ENCODE measurements at places on chromosomes 5 and 9. TPM values are rescaled to one million over a fixed set of nuclear protein-coding genes. Genes with fewer than 3 reads are reported as not detected.
A peak's percentile ranks its signal among the peaks of the same experiment; 100 is the strongest.

DNA sequence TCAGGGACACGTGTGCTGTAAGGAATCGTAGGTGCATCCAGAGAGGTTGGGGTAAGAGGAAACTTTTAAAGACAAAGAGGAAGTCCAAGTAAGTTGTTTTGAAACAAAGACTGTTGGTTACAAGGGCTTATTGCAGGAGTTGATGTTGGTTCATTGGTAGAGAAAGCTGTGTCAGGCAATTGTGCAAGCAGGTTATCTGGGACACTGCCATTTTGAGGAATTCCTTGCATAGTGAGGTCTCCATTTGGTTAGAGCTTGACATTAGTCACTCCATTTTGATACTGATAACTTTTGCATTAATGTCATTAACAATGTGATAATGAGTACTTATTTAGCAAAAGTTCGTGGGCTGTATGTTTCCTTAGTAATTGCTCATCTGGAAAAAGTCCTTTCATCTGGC is 24.9 kb downstream of the CNOT6 start:
- DNase-seq = peak; percentile 68

DNA sequence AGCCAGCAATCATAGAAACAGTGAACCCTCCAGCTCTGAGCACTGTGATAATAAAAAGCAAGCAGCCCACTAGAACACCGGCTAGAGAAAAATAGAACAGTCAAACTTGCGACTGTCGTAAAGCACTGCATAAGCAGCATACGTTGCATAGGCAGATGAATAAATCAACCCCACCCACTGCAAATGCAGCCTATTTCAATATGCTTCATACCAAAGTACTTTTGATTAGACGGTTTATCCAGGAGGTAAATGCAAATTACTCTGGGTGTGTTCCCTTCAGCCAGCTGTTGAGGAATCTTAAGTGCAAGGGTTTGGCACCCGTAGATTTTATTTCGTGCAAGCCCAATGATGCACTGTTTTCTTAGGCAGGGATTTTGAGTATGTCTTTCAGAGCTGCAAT is 32.1 kb upstream of the ANKRD18A start:
- DNase-seq = no peak

- no peak for DNase-seq
Observed at GRCh38 chr9:100803956-100804355, 224.6 kb upstream of the PLPPR1 start.

ESM1 gene
- 1.1 TPM for total RNA-seq

C5orf58 gene
- total RNA-seq = not detected

CDKN2B gene
- total RNA-seq = 16.0 TPM

DNA sequence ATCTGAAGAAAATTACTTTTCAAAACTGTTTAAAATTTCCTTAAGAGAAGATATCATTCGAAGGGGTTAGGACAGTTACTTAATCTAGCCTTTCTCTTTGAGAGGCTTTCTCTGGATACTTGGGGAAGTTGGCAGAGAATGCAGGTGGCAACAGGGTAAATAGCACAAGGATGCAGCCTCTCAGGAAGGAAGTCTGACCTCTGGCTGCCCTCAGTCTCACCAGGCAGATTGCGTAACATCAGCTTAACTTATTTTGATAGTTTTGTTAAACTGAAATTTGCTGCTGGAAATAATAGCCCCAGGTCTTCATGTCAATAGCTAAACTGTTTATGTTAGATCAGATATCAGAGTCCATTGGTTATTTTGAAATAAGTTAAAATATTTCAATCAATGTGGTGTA is 20.4 kb downstream of the CCDC192 start:
- peak; percentile 47 for DNase-seq

DNA sequence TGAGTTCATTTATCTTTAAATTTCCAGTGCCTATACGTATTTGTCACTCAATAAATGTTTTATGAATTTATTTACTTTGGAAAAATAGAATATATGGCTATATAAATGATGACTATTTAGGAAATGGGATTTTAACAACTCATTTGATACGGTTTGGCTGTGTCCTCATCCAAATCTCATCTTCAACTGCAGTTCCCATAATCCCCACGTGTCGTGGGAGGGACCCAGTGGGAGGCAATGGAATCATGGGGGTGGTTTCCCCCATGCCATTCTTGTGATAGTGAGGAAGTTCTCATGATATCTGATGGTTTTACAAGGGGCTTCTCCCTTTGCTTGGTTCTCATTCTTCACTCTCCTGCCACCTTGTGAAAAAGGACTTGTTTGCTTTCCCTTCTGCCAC is 187.6 kb upstream of the EFNA5 start:
- no peak for DNase-seq

DNA sequence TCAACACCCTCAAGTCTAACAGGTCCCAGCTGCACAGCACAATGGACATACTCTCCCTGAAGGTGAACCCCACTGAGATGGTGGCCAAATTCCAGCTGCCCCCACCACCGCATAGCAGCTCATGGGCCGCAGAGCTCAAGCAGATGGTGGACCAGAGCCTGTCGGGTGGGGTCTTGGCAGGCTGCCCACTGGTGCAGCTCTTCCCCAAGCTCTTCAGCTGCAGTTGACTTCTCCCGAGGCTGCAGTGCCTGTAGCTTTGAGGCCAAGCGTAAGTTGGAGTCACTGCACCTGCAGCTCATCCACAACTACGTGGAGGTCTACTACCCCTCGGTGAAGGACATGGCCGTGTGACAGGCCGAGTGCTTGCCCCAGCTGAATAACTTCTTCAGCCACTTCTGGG is 56.6 kb upstream of the SPTLC1 start:
- DNase-seq = no peak

HK3 gene
- total RNA-seq = not detected

GRCh38 chr9:38294220-38294960 is 98.1 kb upstream of the ALDH1B1 start:
- DNase-seq = peak; percentile 24

AQP3 gene
- total RNA-seq = 1.9 TPM

PPWD1 gene
- 35.2 TPM for total RNA-seq

GRCh38 chr9:20823051-20823450 is 139.0 kb downstream of the FOCAD start:
- peak; percentile 25 for DNase-seq

- DNase-seq = no peak
Observed at GRCh38 chr5:6872441-6873160, 159.4 kb downstream of the TENT4A start.

DNA sequence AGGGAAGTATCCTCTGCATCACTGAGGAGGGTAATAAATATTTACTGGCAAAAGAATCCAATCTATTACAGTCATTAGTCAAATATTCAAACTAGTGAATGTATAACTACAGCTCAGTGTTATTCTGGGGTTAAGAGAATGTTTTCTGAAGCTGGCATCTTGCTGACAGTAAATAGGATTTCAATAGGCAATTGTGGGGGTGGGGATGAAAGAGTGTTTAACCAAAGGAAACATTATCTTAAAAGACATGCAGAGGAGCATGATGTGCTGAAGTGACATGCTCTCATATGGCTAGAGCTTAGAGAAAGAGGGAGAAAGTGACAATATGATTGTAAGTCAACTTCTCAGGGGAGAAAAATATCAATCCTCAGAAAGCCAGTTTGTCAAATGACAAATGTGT is 618.4 kb upstream of the RIOK2 start:
- DNase-seq = no peak

DNA sequence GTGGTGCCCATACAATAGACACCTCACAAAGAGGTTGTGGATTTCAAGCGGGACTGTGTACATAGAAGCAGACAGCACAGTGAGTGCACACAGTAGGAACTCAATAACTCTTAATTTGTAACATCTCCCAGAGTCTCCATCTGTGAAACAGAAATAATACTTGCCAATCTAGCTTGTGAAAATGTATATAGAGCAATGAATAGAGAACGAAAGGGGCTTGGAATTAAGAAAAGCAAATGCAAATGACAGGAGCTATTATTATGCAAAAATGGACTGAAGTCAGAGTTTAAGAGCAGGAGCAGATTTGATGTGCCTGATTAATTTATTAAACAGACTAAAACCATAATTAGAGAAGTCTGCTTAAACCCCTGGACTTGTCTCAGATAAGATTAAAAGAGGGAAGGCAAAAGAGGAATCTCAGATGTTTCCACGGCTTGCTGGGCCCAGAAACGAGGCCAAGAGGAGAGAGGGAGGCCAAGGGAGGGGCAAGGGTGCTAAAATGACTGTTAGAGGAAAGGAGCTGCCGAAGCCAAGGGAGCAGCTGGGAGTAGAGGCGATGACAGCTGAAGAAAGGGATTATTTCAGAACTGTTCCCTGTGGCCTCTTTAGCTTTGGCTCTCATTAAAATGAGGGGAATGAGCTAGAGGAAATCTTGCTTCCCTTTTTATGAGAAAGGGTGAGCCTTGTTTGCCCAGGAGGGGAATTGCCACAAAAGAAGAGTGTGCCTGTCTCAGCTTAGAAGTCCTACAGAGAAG is 72.1 kb downstream of the FEM1C start:
- peak; percentile 51 for DNase-seq

DNA sequence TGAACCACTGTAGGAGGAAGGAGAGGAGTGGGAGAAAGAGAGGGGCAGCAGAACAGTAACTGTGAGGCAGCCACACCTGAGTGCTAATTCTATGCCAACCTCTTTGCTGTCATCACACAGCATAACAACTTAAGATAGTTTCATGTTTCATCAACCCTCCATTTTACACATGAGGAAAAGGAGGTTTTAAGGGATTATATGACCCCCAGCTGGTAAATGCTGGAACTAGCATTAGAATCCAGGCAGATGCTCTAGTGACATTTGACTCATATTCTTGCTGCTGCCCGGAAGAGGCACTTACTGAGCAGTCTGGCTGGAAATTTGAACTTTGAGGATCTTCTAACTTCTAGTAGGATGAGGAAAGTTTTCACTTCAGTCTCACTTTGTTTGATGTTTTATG is 24.1 kb upstream of the VLDLR start:
- peak; percentile 22 for DNase-seq

DNA sequence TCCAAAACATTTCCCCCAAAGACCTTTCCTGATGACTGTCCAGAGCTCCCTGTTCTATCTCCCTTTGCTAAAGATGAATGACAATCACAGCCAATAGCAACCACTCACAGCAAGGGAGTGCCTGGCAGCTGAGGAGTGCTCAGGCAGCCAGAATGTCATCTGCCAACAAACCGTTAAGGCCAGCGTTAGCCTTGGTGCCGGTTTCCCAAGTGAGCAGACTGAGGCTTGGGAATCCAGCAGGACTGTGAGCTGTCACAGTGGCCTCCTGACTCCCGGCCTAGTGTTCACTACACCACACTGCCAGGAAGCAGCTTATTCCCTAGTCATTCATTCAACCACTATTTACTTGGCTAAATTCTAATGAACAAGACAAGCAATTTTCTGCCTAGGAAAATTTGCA is 24.7 kb downstream of the STK10 start:
- DNase-seq = peak; percentile 11

JAK2 gene
- total RNA-seq = 13.2 TPM

DNA sequence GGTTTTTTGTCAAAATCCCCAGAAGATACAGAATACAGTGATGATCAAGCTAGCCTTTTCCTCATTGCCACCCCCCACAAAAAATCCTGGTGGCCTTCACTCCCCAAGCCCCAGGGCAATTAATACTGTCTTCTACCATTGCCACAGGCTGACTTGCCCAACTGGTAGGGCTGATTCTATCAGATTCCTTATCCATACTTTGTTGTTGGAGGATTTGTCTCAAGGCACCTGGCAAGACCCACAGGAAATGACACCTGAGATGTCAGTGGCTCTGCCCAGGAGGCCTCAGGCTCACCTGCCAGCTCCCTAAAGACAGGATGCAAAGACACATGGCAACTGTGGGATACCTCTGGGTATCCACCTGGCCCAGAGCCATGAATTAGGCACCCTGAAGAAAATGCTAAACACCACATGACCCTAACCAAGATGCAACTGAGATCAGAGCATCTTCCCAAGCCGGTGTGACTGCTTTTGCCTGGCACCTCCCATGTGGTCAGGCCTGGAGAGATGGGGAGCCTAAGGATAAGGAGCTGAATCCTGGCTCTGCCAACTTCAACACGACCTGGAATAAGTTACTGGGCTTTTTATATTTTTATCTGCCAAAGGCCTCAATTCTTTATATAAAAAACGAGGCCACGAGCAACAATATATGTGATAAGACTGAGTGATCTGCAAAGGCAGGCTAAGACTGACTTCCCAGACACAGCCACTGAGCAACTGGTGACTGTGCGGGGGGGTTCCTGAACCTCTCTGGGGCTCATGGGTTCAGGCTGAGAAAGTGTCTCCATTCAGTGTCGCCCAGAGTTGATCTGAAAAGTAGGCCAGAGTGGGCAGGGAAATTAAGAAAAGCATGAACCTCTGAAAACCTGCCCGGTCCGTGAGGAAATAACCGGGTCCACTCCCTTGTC is 944 bp downstream of the ATOX1 start:
- DNase-seq = no peak

GRCh38 chr5:135223891-135224625 is 175.0 kb downstream of the MACROH2A1 start:
- no peak for DNase-seq

DNA sequence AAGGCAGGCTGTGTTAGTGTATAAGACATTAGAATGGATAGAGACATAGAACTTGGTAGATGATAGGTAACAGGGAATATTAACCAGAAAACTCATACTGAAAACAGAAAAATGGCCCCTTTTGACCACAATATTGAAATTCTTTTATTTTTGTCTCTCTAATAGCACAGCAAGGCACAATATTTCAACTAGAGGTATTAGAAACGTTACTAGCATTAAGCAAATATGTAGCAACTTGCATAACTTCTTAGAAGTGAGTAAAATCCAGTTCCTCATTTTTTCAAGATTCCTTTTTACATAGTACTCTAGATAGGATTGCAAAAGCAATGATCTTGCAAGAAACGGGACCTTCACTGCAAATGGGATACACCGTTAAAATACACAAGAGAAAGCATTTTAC is 102.7 kb upstream of the VCAN start:
- DNase-seq = peak; percentile 42

C9orf40 gene
- 9.9 TPM for total RNA-seq

DNA sequence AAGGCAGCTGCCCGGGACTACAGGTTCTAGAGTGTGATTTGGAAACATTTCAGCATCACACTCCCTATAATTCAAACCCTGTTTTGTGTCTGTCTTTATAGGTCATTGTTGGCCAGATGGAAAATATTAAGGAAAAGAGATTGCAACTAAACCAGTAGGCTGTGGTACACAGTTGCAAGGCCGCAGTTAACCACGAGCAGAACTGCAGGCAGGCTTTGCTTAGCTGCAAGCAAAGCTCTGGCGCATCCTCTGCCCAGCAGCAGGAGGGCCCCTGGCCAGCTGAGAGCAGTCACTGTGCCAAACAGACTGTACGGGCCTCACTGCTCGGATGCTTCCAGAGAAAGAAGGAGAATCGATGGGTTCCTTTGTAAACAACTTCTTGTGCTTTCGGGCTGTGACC is 204.5 kb downstream of the DENND1A start:
- peak; percentile 30 for DNase-seq

ZNF169 gene
- 4.0 TPM for total RNA-seq

- peak; percentile 55 for DNase-seq
Observed at GRCh38 chr9:24464319-24464951, 81.3 kb downstream of the IZUMO3 start.

TAF1L gene
- not detected for total RNA-seq

GRCh38 chr9:96293498-96294158 is 8.3 kb downstream of the HSD17B3 start:
- DNase-seq = no peak

- DNase-seq = peak; percentile 99
Observed at GRCh38 chr5:73892806-73893205, 266.8 kb downstream of the ARHGEF28 start.

All from fibroblast of the aortic adventitia (primary cell).